ENCODE measurements at places on chromosomes 5 and 9.

DNA sequence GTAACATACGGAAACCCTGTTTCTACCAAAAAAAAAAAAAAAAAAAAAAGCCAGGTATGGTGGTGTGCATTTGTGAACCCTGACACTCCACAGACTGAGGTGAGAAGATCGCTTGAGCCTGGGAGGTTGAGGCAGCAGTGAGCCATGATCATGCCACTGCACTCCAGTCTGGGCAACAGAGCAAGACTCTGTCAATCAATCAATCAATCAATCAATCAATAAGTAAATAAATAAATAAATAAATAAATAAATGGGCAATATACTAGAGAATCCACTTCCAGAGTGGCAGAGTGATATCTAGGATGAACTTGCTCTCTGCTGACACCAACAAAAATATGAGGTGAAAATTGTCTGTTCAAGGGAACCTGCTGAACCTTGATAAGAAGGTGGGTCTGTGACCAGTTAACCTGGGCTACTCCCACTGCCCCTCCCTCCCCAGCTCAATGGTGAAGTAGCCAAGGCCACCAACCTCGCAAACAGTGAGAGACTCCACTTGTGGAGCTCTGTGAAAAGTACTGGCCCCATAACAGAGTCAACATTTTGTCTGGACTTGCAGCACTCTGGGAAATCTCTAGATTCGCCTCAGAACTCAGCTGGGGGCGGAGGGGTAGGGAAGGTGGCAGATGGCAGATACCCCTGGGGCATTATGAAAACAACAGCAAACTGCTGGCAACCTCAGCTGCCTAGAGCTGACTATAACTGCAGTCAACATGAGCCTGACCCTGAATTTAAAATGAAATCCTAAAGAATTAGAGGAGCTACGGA, 163.7 kb downstream of the ROR2 start:
- DNase-seq = no peak

DNA sequence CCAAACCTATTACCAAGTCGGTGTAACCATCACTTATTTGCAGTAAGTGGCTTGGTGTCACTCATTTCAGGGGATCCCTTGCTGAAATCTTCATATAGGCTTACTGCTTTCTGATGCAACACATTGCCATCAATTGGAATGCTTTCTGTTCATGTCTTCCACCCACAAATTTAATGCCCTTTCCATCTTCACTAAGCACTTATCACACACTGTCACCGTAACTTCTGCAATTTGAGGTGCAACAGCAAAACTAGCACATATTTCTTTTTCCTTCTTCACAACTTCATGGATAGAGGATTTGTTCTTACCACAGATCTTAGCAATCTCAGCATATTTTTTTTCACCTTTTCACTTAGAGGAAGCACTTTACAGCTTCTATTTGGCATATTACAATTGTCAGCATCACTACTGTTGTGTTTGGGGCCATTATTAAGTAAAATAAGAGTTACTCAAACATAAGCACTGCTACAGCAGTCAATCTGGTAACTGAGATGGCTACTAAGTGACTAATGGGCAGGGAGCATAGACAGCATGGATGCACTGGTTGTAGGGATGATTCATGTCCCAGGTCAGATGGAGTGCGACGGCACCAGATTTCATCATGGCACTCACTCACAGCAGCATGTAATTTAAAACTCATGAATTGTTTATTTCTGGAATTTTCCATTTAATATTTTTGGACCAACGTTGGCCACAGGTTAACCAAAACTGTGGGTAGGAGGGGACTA, 70.1 kb downstream of the PIP5K1B start:
- no peak for DNase-seq

- DNase-seq = no peak
Measured at GRCh38 chr5:57662991-57663390, 180.4 kb upstream of the ACTBL2 start.

GRCh38 chr9:38342096-38342495, 50.4 kb upstream of the ALDH1B1 start:
- no peak for DNase-seq

- DNase-seq = no peak
Measured at GRCh38 chr5:157518963-157519362, 56.6 kb downstream of the ADAM19 start.

Measured in CD4-positive, alpha-beta T cell treated with Interleukin-4 for 4 hours (primary cell).